ENCODE measurements at places on chromosomes 5 and 9.

- no peak for DNase-seq
Observed at GRCh38 chr9:126617003-126617822, 3.5 kb downstream of the LMX1B start.

GRCh38 chr9:84846906-84847305 is 177.4 kb downstream of the NTRK2 start:
- no peak for DNase-seq

DNA sequence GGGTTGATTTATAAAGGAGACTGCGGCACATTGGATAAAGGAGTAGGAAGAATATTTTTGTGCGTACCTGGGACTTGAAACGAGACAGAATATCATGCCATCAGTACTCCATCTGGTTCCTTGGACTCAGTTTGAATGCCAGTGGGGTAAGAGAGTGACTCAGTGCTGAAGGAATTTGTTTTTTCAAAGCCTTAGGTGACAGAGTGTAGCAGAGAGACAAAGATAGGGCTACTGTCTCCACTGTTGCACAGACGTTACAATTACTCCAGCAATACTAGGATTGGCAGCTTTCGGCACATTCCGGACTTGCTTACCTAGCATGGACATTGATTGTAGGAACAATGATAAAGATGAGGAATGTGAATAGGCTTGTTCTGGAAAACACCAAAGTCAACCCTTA is 250.7 kb downstream of the KCTD16 start:
- no peak for DNase-seq

DNA sequence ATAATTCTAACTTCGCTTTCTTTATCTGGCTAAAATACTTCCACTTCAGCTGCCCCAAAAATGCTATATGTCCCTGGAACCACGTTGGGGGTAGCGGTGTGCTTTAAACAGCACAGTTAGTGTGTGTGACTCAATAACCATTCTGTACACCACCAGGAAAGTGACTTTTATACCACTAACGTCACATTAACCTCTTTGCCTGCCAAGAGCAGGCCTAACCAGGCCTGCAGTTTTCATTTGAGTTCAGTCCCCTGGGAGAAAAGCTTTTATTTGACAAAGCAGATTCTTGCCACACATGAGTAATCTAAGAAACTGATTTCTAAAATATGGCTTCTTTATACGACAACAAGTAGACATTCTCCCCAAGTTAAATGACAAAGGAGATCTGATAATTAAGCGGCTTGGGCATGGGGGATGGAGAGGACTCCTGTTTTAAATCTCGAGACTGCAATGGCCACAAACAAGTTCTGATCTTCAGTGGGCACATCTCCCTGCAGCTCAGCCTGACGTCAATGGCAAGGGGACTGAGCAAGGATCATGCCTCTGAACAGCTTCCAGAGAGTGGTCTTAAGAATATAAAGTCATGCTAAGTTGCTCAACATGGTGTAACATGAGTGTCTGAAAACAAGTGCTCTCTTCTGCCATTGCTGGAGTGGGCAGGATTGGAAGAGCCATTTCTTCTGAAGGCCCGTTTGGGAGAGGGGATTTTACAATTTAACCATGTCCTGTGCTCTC is 91.8 kb downstream of the GLIS3 start:
- DNase-seq = no peak

- no peak for DNase-seq
Observed at GRCh38 chr5:133311176-133311575, 259.4 kb downstream of the HSPA4 start.

- no peak for DNase-seq
Observed at GRCh38 chr9:77975806-77976205, 55.8 kb downstream of the GNAQ start.

- no peak for DNase-seq
Observed at GRCh38 chr5:20609126-20609525, 621.1 kb upstream of the CDH18 start.

DNA sequence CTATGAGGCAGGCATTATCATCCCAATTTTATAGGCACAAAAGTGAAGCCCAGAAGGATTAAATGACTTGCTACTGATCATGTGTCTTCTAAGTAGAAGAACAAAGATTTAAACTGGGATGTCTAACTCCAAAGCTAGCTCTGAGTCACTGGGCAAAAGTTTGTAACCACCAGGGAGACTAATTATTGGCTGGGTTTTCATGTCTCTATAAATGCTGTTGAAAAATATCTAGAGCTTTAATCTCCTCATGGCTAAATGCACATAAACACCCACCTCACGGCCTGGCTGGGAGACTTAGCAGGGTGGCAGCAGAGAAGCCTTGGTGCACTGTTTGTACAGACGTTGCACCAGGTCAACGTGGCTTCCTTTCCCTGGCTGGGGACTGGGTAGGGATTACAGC is 144.6 kb downstream of the MELK start:
- no peak for DNase-seq

DNA sequence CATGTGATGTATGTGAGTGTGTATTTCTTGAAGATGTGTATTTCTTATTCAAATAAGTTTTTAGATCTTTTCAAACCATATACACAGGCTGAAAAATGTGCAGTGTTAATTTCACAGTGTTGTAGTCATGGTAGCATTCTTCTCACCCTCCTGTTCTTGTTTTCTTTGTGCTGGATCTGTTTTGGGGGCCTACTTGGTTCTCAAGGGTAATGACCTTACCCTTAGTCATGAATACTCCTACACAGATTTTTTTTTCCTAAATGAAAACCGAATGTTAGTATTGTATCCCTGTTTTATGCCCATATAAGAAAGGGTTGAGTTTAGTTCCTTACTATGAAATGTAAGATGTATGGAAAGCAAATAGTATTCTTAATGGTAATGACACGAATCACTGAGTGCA is 88.0 kb downstream of the SLC44A1 start:
- no peak for DNase-seq

DNA sequence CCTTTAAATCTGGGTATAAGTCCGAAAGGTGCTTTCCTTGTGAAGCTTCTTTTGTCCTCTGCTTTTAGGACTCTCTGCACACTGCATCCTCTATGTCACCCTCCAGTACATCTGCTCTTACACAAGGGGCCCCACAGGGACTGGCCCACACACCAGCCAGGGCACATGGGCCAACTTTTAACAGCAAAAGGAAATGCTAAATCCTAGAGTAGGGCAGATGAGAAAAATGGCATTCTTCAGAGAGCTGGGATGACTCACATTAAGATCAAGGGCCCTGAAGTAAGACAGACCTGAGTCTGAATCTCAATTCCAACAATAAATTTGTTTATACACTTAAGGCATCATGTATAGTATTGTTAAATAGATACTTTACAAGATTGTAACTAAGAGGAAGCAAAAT is 40.3 kb upstream of the CDKN2B start:
- DNase-seq = no peak

GRCh38 chr5:150195736-150196485 is 6.0 kb downstream of the SLC6A7 start:
- no peak for DNase-seq

DNA sequence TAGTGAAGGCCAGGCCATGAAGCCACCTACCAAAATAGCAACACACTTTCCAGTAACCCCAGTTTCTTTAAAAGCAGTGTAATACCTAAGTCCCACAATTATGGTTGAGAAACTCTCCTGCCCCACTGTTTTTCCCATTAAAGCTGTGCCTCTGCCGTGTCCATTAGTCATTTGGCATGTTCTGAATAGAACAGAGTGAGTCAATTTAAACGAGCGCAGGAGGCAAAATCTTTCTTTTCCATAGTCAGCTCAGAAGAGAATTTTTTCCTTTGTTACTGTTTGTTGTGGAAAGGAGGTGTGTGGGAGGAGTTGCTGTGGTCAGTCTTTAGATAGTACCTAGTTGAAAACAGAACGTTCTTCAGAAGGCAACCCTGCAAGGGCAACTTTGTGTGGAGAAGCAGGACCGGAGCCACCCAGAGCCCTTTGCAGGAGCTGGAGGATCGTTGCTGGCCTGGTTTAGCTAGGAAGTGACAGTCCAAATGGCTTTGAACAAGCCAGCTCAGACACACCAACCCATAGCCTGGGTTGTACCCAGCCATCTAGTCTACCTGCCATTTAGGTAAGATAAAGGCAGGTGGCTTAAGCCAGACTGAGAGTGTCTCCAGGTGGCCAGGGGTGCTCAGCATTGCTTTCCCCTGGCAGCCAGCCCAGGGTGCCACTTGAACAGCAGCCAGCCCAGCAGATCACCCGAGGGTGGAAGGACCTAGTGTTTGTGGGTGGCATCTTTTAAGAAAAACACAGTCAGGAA is 30.4 kb downstream of the GADD45G start:
- no peak for DNase-seq

DNA sequence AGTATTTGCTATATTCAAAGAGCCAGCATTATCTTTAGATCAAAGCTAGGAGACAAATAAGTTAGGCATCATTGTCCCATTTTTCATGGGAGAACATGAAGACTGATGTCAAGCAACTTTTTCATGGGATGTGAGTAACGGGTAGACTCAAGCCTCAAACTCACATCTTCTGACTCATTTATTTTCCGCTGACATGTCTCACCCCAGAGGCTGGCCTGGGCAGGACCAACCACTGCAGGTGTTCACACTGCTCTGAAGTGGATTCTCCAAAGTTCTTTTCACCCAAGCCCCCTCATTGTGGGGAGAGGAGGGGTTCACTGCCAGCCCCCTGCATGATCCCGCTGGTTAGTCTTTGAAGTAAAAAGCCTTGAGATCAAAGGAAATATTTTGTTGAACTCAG is 34.9 kb upstream of the BASP1 start:
- no peak for DNase-seq

- no peak for DNase-seq
Observed at GRCh38 chr9:73775757-73776156, 624.1 kb downstream of the ANXA1 start.

GRCh38 chr9:131635892-131636291 is 90.6 kb downstream of the PRRT1B start:
- DNase-seq = no peak

- no peak for DNase-seq
Observed at GRCh38 chr9:4821133-4821532, 28.4 kb downstream of the RCL1 start.

DNA sequence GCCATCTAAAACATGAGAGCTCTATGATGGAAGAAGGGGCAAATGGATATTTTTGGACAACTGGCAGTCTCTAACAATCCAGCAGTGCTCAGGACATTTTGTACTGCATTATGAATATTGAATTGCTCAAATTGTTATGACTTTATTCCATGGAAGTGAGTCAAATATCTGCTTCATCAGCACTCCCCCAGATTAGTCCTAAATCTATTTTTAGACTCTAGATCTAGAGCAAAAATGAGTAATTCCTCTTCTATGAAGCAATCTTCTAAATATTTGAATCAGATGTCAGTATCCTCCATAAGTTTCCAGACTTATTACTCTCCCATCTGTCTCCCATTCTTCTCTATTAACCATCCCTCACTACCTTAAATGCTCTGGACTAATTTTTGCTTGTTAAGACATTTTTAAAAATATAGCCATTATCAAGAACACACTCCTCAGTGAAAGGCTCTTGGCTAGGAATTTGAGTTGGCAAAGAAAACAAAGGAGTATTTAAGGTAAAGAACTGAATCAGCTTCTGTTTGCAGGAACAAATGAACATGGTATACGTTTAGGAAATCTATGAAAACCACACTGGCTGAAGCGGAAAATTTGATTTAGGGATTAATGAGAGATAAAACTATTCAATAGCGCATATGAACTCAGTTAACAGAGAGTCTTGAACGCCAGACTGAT is 300.9 kb downstream of the MCTP1 start:
- no peak for DNase-seq

DNA sequence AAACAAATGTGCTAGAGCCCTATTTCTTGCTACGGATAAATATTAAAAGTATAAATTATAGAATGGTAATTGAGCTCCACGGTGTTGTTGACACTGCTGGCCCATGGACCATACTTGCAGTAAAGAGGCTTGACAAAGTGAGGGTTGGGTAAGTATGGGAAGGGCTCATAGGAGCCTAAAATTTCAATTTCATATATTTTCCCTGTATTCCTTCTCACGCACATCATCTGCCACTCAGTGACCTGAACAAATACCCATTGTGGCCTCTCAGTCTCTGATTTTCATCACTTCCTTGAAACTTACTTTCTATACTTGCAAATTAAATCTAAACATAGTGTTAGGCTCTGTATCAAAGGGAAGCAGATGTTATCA is 116.5 kb downstream of the PIK3R1 start:
- no peak for DNase-seq

DNA sequence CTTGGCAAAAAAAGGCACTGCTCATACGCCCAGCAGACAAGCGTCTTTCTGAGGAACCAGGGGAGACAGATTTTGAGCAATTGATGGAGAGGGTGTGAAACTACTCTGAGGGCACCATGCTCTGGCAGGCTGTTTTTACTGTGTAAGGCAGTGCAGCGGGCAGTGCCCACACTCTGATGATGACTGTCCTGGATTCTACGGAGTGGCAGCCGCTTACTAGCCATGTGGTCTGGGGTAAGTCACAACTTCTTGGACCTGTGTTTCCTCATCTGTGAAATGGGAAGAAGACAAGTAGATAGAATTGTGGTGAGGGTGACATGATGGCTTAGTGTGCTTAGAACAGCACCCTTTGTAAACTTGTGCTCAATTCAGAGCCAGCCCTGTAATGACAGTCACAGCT is 38.8 kb downstream of the FABP6 start:
- no peak for DNase-seq

- no peak for DNase-seq
Observed at GRCh38 chr9:86660146-86660943, 287.0 kb downstream of the GAS1 start.

Measured in stimulated activated CD8-positive, alpha-beta memory T cell treated with anti-CD3 and anti-CD28 coated beads, Interleukin-7, amount 100 ng/mL, for 4 hours (primary cell).